Effector CD8-positive, alpha-beta T cell (primary cell): ENCODE measurements at places on chromosomes 4 and X.

DNA sequence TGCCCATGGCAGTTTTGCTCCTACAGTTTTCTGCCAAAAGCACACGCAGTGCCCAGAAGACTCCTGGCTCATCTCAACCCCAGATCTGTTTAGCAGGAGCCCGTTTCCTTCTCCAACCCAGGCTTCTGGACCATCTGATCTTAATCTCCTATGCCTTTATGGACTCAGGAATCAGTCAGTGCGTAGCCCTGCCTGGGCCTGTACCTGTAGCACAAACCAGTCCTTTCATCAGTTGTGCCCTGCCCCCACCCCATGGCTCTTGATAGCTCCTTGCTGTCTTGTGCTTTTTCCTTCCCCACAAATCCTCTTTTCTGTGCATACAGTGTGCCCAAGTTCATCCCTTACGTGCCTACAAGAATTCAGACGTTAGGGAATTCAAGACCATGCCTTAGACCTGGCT lies 1.5 kb downstream of the ZNF718 start:
- DNase-seq = no peak

GRCh38 chr4:100988876-100989275 lies 358.4 kb downstream of the PPP3CA start:
- DNase-seq = no peak

GRCh38 chr4:157964463-157964862 lies 208.4 kb downstream of the GASK1B start:
- no peak for DNase-seq

DNA sequence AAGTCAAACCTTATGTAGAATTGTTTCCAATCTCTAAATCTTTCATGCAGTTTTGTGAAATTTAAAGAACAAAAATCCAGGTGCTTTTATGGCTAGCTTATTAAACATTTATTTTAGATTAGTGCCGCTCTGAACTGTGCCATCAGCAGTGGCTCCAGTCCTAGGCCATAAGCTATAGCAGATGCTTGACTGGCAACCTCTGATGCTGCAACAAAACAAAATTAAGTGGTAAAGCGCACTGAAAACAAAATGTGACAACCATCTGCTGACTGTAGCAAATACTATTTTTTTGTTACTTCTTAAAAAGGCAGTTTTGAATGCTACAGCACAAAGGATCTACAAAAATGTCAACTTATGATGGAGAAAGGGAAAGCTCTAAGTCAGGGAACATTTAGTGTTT lies 237.4 kb downstream of the DCLK2 start:
- no peak for DNase-seq
